Stimulated activated CD4-positive, alpha-beta T cell treated with anti-CD3 and anti-CD28 coated beads, Interleukin-12 subunit alpha, Interleukin-12 subunit beta, amount 100 ng/mL, for 4 hours (primary cell): ENCODE measurements at places on chromosomes 12 and 14.

GRCh38 chr14:89660166-89660565, 243.1 kb upstream of the FOXN3 start:
- no peak for DNase-seq

DNA sequence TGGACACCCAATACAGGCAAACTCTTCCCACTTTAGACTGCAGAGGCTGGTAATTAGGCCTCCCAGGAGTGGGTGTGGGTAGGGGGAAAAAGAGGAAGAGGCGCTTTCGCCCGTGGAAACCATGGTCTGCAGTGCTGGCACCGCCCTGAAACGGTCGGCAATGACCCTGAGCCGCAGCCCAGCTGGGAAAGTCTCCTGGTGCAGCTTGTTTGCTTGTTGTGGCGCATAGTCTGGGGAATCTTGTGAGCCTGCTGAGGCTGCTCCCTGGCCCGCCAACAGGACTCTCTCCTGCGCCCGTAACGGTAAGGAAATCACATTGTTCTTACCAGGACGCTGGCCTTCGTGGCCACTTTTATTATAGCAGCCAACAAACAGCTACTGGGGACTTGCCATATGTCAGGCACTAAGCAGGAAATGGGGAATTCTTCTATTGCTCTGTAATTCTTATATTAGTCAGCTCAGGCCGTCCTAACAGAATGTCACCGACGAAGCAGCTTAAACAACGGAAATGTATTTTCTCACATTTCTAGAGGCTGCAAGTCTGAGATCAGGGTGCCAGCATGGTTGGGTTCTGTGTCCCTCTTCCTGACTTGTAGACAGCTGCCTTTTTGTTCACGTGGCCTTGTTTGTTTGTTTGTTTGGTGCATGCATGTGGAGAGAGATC, 52.5 kb upstream of the RIN3 start:
- DNase-seq: no peak

GRCh38 chr14:83624541-83624940, 1905.4 kb upstream of the FLRT2 start:
- DNase-seq: no peak

GRCh38 chr12:124940143-124940392, 25.6 kb upstream of the UBC start:
- DNase-seq: no peak

GRCh38 chr12:21774358-21775132, at the start of gene KCNJ8:
TSS of gene KCNJ8 (minus strand) at chr12:21774706. CDS start at chr12:21773616, 1,090 bp downstream.
- peak; percentile 1 for DNase-seq

DNA sequence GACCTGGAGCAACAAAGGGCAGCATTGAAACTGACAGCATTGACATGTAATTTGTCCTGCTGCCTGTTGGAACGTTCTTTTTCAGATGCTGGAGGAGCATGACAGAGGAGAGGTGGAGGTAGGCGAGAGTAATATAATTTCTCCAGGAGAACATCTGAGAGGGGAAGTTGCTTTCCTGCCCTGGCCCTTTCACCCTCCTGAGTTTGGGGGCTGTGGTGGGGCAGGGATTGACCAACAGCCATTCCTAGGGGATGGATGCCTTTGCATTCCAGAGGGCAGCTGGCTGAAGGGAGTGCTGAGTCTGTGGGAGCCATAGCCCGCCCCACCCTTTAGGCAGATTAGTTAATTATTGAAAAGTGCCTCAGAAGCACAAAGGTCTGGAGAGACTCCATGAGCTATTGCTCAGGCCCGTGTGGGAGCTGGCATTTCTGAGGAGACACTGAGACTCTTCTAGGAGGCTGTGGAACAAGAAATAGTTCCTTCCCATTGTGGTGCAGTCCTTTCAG, 73.5 kb downstream of the ARF6 start:
- no peak for DNase-seq

- no peak for DNase-seq
Measured at GRCh38 chr12:5034603-5035002, 9.1 kb upstream of the KCNA5 start.

DNA sequence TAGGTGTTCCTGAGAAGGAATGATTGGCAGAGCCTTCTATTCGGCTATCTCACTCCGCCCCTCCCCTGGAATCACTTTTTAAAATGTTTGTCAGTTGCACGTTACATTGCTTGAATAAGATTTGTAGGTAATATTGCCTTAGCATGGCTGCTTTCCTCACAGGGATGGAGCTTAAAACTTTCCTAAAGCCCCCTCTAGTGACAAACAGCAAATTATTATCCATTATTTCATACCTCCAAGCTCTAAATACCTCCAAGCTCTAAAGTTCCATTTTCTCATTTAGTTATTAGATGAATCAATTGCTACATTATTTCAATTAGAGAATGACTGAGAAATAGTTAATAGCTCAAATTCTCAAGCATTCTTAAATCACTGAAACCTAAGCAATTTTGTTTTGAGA, 5.1 kb upstream of the SPATA7 start:
- no peak for DNase-seq

- DNase-seq: no peak
Measured at GRCh38 chr12:120013659-120014380, 24.8 kb downstream of the BICDL1 start.
